ENCODE measurements at places on chromosomes 1 and 21.

DNA sequence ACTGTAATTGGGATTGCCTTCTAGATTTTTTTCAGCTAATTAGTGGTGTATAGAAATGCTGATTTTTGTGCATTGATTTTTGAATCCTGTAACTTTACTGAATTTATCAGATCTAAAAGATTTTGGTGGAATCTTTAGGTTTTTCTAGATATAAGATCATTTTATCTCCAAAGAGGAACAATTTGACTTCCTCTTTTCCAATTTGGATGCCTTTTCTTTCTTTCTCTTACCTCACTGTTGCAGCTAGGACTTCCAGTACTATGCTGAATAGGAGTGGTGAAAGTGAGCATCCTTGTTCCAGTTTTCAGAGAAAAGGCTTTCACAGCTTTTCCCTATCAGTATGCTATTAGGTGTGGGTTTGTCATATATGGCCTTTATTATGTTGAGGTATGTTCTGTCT lies 53.6 kb downstream of the TESK2 start:
- no peak for DNase-seq

DNA sequence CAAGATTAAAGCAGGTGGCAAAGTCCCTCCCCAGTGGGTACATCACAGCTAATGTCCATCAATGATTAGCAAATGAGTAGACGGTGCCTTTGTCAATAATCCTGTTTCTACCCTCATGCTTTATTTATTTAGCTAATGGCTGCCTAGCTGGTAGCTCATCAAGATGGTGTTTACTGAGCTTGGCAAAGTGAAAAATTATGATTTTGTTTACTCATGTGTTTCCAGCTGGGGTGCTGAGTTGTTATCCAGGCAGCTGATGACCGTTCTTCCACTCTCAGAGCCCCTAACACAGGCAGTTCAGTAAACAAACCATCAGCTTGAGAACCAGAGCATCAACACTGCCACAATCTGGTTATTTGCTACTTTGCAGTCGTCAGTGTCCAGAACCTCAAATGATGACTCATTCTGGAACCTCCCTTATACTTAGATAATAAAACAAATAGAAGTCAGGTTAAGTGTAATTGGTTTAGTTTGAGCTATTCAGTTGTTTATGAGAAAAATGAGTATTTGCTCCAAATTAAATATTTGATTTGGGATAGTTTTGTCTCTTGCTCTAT lies 163.9 kb downstream of the ST6GALNAC5 start:
- no peak for DNase-seq

GRCh38 chr1:247172996-247173395 lies 1.2 kb upstream of the ZNF124 start:
- DNase-seq, result no peak

- DNase-seq, result no peak
These were observed 702.9 kb downstream of the BRINP3 start for GRCh38 chr1:189774721-189775287.

DNA sequence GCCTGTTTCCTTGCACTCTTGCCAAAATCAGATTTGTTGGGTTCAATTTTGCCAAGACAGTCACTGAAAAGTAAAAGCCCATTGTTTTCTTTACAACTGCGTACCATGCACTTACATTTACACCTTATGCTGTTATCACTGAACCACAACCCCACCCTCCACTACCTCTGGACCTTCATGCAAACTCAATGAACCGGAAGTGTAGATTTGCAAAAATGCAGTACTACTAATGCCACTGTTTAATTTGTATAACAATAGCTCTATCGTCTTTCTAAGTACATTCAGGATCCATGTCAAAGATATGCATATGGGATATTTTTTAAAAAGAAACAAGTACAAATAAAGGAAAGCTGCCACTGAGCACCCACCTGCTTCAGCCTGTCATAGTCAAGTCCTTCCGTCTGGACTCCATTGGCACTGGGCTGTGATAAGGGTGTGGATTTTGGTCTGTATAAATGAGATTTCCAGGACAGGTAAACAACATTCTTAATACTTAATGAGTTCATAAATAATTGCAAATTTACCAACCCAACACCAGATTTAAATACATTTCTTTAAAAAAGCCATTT lies 72.9 kb upstream of the LBR start:
- no peak for DNase-seq

DNA sequence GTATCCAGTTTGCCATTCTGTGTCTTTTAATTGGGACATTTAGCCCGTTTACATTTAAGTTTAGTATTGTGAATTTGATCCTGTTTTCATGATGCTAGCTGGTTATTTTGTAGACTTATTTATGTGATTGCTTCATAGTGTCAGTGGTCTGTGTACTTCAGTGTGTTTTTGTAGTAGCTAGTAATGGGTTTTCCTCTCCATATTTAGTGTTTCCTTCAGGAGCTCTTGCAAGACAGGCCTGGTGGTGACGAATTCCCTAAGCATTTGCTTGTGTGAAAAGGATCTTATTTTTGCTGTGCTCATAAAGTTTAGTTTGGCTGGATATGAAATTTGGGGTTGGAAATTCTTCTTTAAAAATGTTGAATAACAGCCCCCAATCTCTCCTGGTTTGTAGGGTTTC lies 69.2 kb upstream of the PDC start:
- no peak for DNase-seq

DNA sequence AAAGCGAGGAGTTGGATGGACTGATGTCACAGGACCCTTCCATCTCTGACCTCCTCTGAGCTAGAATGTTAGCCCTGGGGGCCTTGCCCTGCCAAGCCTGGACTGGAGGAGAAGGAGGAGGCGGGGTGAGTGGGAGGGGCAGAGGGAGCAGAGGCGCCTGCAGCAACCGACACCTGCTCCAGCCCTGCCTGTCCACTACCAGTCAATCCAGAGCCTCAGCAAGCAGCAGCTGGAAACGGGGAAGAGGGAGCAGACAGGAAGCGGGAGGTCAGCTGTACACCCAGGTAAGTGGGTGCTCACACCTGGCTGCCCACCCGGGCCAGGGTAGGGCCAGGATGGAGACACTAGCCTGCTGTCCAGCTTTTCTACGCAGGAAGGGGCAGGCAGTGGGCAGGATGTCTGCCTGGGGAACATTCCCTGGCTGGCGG lies at the start of gene IGFN1:
Gene IGFN1 (plus strand): TSS at position 201 of the 428 bp plus-strand sequence. CDS start 2,470 bp downstream, outside the sequence.
- no peak for DNase-seq

DNA sequence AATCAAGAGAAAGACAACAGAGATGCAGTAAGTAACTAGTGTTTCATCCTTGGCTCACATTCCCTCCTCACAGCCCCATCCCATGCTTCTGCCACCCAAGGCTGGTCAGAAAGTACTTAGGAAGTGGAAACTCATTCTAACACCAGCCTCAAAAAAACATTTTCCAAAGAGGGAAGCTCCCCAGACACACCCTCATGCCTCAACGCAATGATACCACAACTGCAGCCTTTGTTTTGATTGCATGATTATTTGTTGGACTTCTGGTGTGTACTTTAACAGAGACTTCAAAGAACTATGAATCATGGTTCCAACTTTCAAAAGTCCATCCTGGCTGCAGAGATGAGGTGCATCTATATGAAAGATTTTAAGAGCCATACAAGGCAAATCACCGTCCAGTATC lies 45.2 kb upstream of the KCNA3 start:
- no peak for DNase-seq

DNA sequence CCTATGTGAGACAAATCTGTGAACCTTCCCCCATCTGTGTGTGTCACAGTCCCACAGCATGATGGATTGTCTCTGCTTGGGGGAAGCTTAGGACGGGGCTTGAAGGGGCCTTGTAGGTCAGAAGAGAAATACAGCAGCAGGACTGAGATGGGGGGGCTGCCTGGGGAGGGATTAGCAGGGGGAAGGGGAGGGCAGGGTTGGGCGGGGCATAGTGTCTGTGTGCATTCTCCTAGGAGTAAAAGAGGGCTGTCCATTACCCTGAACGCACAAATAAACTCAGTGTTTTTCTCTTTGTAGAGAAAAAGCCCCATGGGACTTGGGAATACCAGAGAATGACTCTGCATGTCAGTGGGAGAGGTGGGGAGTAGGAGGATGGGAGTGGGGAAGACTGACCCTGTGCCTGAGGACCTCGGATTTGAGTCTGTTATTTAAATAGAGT lies 16.4 kb downstream of the RNF220 start:
- DNase-seq, result no peak

DNA sequence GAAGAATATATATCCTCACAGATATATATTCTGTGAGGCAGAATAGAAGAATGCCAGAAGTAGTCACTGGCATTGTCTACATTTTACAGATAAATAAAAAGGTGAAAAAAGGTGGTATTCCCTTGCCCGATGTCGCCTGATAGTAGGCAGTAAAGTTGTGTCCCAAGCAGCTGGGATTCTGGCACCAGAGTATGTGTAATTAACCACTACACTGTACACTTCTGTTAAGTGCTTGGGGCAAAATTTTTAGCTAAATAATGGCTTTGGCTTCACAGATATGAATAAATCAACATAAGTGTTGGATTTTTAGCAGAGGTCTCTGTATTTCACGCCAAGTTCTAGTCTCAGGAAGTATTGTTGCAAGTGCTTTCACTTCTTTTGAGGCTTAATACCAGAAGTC lies 13.3 kb upstream of the CASQ2 start:
- DNase-seq, result no peak

GRCh38 chr1:204150702-204151551 lies 917 bp downstream of the ETNK2 start:
- DNase-seq, result no peak
